ENCODE measurements at places on chromosomes 5 and 9.

- no peak for ATAC-seq
Observed at GRCh38 chr5:53327811-53328334, 152.6 kb upstream of the FST start.

DNA sequence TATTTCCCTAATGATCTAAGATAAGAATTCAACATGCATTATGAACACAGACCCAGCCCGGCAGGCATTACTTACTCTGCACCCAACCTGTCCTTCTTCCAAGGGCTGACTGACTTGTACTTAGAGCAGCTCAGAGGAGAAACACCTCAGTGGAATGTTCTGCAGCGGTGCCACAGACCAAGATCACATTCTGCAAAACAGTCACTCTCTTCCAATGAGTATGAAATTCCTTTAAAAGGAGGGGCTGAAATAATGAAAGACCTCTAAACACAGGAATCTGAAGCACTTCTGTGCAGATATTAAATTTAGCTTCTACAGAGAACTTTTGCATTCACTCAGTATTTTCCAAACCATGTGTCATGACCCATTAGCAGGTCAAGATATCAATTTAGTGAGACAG is 172.9 kb downstream of the ZDHHC21 start:
- no peak for ATAC-seq

DNA sequence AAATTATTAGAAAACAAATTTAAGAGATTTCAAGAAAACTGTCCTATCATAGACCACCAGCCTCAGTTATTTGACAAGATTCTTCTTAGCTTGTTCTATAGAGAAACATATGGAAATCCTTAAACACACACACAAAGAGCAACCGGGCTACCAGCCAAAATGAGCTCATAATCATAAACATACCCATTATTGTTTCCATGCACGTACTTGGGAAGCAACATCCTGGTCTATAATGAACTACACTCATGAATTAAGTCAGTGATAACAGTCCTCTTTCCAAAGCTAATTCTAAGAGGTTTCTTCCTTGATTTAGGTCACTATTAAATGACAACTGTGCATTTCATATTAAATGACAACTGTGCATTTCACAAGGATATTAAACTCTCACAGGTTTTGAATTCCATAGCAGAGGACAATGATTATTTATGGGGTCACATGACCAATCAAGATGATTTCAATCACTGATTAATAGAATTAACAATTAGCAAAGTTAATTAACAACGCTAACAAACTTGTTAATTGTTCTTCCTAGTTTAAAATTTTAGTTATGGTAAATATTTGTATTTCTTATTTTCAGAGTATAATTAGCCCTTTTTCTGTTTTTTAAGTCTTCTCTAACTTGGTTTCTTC is 77.0 kb downstream of the OXCT1 start:
- no peak for ATAC-seq

- ATAC-seq, result no peak
Observed at GRCh38 chr9:71904076-71904475, 6.9 kb downstream of the ABHD17B start.

DNA sequence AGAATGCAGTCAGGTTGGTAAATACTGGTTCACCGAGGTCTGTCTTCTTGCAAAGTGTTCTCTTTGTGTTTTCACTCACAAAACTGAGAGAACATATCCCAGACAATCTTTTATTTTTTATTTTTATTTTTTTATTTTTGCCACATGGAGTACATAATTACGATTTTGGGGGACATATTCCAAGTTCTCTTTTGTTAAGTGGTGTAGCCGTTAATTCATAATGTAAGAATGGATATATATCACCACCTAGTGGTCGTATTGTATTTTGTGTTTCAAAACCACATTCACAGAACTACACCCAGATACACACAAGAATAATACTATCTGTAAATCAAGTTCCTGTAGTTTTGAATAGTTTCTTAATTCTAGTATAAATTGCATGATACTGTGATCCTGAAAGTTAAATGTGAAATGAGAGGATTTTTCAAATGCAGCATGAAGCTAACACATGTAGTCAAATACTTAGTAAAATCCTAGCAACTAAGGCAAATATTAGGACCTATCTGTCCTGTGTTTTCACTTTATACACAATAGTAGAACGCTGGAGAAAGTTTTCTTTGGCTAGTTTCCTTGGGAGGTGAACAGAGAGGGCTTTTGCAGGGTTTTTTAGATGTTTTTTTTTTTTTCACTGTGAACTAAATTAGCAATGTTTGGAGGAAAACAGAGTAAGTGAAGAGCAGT is 92.7 kb downstream of the VCAN start:
- no peak for ATAC-seq

- no peak for ATAC-seq
Observed at GRCh38 chr5:148962761-148963324, 100.0 kb downstream of the SH3TC2 start.

GRCh38 chr5:180214870-180215770 is 6.1 kb upstream of the RASGEF1C start:
- ATAC-seq, result no peak

GRCh38 chr9:127923771-127924170 is 6.8 kb downstream of the PIP5KL1 start:
- no peak for ATAC-seq

DNA sequence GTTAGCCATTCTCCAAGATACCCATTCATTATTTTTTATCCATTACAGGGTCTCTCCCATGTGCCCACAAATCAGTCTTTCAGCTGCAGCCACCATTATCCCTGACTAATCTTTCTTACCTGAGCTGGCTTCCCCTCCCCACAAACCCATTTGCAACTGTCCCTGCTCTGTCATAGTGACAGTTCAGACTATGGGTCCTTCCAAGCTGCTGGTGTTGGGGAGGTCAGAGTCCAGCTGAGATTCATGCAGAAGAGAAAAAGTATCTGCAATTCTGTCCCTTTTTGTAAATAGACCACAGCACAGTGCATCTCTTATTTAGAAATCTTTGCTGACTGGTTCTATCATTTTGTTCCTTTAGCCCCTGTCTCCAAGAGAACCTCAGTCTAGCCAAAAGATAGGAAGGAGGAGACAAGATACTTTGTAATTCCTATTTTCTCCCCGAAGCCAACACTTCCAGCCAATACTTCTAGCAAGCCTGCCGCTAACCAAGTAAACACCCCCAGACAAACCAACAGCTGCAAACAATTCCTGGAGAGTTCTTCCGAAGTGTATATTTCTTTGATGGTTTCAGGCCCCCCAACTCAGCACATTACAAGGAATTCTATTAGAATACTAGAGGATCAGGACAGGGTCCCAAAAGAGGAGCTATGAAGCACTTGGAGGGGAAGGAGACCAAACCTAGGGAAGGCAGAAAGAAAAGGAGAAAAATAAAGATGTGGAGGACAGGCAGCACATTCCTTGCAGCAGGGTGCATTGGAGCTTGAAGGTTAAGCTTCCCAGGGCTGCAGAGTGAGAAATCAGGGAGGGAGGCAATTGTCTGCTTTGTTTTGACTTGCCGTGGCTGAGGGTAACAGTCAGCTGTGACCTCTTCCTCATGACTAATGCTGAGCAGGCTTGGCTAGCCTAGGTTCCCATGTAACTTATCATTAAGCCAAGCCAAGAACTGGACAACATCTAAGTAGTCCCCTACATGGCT is 148.5 kb downstream of the SGCD start:
- ATAC-seq, result peak; percentile 35

DNA sequence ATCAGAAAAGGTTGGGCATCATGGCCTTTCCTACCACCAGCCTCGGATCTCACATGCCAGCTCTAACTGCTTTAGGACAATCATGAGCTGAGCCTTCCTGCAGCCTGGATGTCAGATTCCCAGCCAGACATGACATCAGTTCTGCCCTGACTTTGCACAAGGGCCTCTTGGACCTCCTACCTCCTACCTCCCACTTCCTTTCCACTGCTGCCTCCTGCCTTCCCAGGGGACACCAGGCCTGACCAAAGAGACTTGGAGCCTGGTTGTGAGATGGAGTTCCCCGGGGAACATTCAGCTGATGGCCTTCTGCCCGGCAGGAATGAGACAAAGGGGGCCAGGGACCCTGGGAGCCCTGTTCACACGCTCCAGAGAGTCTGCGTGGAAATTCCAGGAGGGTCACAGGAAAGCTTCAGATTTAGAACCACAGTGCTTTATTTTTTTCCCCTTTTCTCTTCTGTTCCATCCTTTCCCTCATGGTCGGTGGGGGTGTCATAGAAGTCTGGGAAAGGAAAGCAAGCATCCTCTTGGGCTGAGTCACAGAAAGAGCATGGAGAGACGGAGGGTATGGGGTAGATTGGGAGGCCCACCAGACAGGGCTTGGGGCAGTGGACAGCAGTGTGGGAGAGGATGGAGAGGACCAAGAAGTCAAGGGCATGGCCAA is 35.4 kb upstream of the IL17B start:
- no peak for ATAC-seq

DNA sequence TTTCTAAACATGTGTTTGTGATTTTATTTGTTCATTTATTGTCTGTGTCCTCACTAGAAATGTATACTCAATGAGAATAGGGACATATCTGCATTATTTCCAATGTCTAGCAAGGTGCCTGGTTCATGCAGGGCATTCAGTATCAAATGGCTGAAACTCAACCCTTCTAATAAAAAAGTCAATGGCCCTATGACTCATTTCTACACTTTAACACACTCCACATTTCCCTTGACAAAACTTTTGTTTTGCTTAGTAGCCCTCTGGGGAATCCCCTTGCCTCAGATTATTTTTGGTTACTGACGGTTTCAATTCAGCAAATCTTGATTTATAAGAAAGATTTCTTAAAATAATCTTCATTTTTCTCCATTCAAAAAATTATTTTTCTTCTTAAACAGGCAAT is 206.0 kb upstream of the DMRTA1 start:
- peak; percentile 75 for ATAC-seq

DNA sequence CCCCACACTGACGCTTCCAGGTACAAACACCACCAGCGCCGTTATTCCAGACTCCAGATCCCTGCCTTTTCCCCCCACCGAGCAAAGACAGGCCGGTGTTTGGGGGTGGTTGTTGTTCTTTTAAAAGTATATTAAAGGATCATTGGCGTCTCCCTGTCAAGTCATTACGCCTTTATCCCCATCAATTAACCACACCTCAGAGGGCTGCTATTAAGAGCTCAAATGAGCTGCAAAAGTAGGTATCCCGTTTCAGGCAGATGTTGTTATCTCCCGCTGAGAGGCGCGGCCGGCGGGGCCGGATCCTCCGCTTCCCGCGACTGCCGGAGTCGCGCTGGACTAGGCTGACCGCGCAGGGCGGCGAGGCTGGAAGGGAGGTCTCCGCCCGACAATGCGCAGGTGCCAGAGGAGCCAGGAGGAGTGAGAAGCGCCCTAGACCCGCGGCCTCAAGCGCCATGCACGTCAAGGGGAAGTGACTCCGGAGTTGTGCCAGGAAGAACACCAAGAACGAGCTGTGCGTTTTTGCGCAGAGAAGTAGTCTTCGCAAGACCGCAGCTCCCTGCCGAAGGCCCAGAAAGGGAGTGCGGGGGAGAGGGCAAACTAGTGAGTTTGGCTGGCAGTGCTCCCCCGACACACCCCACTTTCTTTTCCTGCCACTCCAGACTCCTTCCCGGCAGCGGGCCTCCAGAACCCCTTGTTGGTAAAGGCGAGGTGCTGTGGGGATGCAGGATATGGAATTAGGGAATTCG is 8.2 kb downstream of the NR2F1-AS1 start:
- ATAC-seq, result no peak

GRCh38 chr9:38288502-38288901 is 104.0 kb upstream of the ALDH1B1 start:
- no peak for ATAC-seq

DNA sequence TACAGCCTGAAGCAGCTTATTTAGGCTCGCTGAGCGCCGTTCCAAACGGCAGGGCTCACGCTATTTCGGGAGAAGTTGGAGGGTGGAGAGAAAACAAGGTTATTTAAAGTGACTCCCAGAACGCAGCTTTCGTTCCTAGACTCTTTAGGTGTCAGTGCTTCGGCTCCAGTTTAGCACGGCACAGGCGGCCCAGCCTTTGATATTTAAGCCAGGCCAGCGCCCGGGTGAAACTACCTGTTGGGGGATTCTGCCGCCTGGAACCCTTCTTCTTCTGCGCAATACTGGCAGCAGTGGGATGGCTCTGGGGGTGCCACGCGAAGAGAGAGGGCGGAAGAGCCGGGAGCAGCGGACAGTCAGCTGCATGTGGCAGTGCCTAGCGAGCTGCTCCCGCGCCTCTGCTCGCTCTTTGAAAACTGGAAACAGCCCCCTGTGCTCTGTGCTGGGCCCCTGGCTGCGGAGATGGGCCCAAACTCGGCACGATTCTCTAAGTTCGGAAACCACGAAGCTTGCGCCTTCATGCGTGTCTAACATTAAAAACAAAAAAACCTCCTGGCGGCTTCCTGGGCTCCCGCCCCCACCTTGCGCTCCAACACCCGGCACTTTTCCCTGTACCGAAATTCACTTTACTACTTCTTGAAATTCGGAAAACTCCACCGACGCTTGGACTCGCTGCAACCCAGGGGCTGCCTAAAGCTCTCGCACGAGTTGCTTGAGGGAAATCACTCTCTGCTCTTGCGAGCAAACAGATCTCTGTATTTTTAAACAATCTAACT is 34.6 kb upstream of the NFIB start:
- ATAC-seq, result no peak

GRCh38 chr9:1462626-1463308 is 412.6 kb downstream of the DMRT2 start:
- ATAC-seq, result no peak

DNA sequence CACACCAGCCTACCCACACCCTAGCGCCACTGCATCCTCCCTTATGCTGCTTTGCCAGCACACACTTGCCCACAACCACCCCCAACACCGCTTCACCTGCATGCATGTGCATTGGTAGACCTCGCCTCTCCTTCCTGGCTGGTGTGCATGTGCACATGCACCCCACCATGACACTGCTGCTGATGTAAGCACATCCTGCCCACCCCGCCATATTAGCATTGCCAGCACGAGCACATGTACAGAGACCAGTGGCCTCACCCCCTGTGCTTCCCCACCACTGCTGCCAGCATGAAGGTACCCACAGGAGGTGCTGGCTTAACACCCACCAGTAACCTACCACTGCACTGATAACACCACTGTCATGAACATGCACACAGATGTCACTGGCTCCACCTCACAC is 218.2 kb downstream of the SLCO4C1 start:
- no peak for ATAC-seq

- ATAC-seq, result no peak
Observed at GRCh38 chr9:109403116-109403515, 82.3 kb upstream of the EPB41L4B start.

- no peak for ATAC-seq
Observed at GRCh38 chr9:104992659-104993058, 64.7 kb upstream of the ABCA1 start.

DNA sequence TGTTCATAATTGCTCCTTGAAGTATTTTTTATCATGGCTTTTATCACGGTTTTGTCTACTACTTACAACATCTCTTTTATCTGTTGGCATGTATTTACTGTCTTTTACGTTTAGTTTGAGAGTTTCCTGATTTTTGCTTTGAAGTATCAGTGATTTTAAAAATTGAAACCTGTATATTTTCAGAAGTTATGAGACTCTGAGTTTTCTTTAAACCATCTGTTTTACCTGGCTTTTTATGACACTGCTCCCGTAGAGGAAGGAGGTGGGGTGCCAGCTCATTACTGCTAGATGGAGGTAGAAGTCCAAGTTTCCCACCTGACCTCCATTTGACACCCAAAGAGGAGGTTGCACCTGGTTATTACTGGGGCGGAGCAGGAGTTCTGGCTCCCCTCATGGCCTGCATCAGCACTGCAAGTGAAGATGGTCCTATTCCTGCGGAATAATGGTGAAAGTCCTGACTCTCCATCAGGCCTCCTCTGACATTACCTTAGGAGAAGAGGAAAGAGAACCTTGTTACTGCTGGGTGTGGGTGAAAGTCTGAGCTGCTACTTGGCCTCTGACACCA is 10.0 kb upstream of the ZNF131 start:
- peak; percentile 20 for ATAC-seq

- ATAC-seq, result no peak
Observed at GRCh38 chr5:59656351-59657254, 236.9 kb downstream of the PDE4D start.
